Occipital lobe (tissue), 3 donors: ENCODE measurements at places on chromosomes 5 and 9. TPM values are rescaled to one million over a fixed set of nuclear protein-coding genes. Genes with fewer than 3 reads are reported as not detected.

DNA sequence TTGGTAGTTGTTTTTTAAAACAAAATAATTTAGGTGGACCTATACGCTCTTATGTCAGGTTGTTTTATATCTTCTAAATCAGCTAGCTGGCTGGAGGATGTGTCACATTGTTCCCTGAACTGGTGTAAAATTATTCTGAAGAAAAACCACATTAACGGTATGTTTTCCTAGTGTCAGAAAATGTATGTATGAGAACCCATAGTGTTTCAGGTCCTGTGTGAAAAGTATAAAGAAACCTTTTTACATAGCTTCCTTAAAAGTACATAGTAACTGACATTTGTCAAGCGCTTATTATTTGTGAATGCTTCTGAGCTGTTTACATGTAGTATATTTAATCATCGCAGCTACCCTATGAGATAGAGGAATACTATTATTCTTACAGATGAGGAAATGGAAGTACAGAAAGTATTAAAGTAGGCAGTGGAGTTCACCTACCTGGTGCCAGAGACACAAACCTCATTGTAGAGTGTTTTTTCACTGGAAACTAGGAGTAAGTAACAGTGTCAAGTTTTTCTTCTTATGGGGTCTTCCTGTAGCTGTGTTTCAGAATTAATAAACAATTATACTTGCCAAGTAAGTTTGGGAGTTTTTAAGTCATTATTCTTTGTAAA, 10.4 kb upstream of the FAM120AOS start:
- DNase-seq, result no peak

- no peak for DNase-seq
Measured at GRCh38 chr5:132050661-132051552, 9.5 kb upstream of the IL3 start.

- no peak for DNase-seq
Measured at GRCh38 chr9:91844190-91844589, 105.8 kb downstream of the ROR2 start.

- no peak for DNase-seq
Measured at GRCh38 chr5:122150215-122150614, 20.9 kb downstream of the ZNF474 start.

- no peak for DNase-seq
Measured at GRCh38 chr9:105842023-105842644, 147.8 kb downstream of the TMEM38B start.

GRCh38 chr5:81782811-81783210, 31.9 kb upstream of the SSBP2 start:
- no peak for DNase-seq

DNA sequence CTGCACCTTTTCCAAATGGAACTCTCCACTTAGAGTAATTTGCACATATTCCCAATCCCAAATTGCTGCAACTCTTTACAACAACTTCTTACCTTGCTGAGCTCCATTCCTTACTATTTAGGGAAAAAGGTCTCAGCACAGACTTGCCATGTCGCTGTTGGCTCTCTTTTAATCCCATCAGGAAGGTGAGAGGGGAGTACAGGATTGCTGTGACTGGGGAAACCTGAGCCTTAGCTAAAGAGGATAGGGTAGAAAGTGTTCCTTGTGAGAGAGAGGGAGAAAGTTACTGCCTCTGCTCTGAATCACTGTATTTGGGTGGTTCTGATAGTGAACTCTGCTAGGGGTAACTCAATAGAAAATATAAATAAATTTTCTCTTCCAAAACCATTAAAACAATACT, 43.7 kb upstream of the GABRA1 start:
- no peak for DNase-seq

DNA sequence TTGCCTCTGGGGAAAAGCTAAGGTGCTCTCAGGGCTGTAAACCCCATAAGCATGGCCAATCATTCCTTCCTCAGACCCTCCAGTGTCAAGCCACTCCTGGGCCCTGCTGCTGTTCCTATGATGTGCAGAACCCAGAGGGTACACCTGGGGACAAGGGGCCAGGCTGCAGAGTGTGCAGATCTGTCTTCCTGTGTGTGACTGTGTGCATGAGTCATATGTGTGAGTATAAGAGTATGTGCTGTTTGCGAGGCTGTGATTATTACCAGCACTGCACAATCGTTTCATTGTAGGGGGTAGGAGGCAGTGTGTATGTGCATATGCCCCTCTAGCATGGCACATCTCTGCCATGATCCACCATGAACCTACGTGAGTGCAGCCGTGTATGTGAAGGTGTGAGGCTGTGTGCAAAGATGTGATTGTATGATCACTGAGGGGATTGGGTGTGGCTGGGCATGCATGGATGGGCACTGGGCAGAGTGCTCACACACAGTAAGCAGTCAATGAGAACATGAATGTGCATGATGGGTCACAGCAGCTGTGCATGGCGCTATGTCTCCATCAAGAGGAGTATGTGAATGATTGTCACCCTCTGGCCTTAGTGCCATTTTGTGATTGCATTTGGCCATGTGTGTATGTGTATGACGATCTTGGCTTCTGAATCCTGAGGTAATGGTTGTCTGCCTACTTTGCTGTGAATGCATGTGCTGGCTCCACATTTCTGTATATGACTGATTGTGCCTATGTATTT, 2.4 kb upstream of the OR1K1 start:
- DNase-seq, result no peak

GRCh38 chr9:3920604-3921582, 379.0 kb downstream of the GLIS3 start:
- DNase-seq, result no peak

GRCh38 chr5:40499007-40499406, 180.7 kb upstream of the PTGER4 start:
- DNase-seq, result no peak

GRCh38 chr9:18189871-18190670, 283.9 kb upstream of the ADAMTSL1 start:
- no peak for DNase-seq

- no peak for DNase-seq
Measured at GRCh38 chr9:103660830-103661229, 433.3 kb upstream of the SMC2 start.

GRCh38 chr5:77076961-77077828, 9.9 kb downstream of the ZBED3 start:
- DNase-seq, result peak; percentile 36

GRCh38 chr9:129141066-129142041, 30.1 kb downstream of the PTPA start:
- DNase-seq, result peak; percentile 30

GRCh38 chr5:146290318-146290717, 48.3 kb upstream of the POU4F3 start:
- no peak for DNase-seq

DNA sequence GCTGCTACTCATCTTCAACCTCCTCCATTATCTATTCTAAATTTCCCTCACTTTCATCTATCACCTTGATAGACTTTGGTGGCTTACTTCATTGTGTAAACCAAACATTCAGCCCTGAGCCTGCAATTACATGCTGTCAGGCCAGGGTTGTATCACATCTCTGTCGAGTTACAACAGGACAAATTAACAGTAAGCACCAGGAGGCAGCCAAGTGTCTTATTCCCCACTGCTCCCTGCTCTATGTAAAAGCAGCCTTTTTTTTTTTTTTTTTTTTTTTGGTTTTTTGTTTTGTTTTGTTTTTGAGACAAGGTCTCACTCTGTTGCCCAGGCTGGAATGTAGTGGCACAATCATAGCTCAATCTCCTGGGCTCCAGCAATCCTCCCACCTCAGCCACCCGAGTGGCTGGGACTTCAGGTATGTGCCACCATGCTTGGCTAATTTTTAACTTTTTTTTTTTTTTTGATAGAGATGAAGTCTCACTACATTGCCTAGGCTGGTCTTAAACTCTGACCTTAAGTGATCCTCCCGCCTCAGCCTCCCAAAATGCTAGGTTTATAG, 15.2 kb upstream of the ZCCHC9 start:
- no peak for DNase-seq

- DNase-seq, result peak; percentile 21
Measured at GRCh38 chr9:104927216-104927911, 591 bp downstream of the ABCA1 start.

DNA sequence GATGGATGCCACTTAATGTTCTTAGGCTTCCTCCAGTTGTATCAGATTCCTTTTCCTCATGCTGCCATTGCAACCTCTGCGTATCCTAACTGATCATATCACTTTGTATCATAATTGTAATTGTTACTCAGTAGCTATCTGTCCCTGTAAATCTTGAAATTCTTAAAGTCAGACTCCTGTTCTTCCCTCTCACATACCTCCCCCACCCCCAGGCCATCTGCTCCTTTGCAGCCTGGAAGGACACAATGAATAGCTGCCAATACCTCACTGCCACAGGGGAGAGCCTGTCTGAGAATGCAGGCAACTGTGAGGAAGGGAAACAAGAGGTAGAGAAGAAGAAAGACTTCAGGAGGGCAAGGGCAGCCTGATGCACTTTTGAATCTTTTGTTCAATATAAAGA, 228.5 kb downstream of the ENC1 start:
- no peak for DNase-seq

DNA sequence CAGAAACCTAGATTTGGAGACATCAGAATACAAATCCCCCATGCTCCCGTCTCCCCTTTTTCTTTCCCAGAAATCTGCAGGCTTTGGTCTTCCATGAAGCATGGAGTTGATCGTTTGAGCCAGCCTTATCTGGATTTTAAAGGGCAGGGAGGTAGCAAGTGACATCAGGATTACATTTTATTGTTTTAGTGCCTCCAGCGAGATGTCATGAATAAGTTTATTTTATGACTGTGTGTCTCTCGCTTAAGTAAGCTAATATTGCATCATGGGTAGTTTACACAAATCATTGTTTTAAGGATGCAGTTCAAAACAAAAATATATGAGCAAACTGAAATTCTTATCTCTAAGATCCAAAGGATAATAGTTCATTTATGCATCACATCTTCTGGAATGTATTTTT, 50.7 kb upstream of the TNFSF8 start:
- DNase-seq, result no peak

GRCh38 chr5:32504989-32505596, 60.6 kb upstream of the ZFR start:
- DNase-seq, result peak; percentile 76

GRCh38 chr5:175816348-175816747, 55.0 kb upstream of the CPLX2 start:
- DNase-seq, result no peak

- DNase-seq, result no peak
Measured at GRCh38 chr5:60340965-60341471, 358.9 kb downstream of the DEPDC1B start.

- no peak for DNase-seq
Measured at GRCh38 chr5:158722940-158723339, 376.8 kb downstream of the EBF1 start.

GRCh38 chr5:32018476-32019436, 155.4 kb downstream of the GOLPH3 start:
- no peak for DNase-seq

The TLX3 gene
- total RNA-seq, result not detected

The WWC1 gene
- total RNA-seq, result 116 TPM

The KIF12 gene
- total RNA-seq, result 3.3 TPM

The PCDHB4 gene
- total RNA-seq, result 4.7 TPM

The ENTPD2 gene
- 0.16 TPM for total RNA-seq

The TAF11L10 gene
- not detected for total RNA-seq

The SERF1B gene
- 61.3 TPM for total RNA-seq

The EPB41L4B gene
- total RNA-seq, result 3.7 TPM

The PRRC1 gene
- total RNA-seq, result 57.2 TPM

The PTGS1 gene
- total RNA-seq, result 0.47 TPM

The FCN2 gene
- not detected for total RNA-seq

The CTNND2 gene
- 66.9 TPM for total RNA-seq

The FOXD4L3 gene
- total RNA-seq, result 0.47 TPM
